ENCODE measurements at places on chromosomes 4 and X.

DNA sequence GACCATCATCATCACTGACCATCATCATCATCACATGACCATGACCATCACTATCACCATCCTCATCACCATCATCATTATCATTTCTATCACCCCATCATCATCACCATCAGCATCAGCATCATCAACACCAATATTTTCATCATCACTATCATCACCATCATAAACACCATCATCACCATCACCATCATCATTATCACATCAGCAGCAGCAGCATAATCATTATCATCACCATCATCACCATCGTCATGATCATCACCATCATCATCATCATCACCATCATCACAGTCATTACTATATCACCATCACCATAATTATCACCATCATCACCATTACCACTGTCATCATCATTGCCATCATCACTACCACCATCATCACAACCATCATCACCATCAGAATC, 117.6 kb downstream of the DHRSX start:
- no peak for DNase-seq

DNA sequence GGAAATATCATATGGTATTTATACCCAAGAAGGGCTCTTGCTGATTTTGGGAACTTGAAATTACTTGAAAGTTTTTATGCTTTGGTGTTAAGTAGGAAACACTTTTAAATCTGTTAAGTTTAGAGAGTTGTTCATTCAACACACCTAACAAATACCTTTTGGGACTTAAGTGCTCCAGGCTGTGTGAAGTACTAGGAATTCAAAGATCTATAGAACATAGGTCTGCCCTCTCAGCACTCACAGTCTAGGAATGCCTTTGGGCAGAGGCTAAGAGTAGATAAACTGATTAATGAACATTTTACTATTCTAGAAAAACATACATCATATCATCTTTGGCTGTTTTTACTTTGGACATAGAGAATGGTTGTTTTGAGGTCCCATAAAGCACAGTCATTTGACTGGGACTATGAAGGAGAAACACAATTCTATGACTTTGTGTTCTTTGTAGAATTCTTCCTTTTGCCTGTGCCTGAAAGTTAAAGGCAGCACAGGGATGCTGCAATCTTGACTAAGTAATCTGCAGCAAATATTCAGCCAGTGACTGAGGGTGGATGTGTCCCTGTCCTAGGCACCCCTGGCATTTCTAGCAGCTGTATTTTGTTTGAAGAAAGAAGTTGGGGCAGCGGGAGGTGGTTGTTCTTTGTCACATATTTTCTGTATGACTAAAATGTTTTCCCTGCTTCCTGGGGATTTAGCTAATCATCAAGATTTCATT, 8.3 kb downstream of the BMP3 start:
- no peak for DNase-seq

DNA sequence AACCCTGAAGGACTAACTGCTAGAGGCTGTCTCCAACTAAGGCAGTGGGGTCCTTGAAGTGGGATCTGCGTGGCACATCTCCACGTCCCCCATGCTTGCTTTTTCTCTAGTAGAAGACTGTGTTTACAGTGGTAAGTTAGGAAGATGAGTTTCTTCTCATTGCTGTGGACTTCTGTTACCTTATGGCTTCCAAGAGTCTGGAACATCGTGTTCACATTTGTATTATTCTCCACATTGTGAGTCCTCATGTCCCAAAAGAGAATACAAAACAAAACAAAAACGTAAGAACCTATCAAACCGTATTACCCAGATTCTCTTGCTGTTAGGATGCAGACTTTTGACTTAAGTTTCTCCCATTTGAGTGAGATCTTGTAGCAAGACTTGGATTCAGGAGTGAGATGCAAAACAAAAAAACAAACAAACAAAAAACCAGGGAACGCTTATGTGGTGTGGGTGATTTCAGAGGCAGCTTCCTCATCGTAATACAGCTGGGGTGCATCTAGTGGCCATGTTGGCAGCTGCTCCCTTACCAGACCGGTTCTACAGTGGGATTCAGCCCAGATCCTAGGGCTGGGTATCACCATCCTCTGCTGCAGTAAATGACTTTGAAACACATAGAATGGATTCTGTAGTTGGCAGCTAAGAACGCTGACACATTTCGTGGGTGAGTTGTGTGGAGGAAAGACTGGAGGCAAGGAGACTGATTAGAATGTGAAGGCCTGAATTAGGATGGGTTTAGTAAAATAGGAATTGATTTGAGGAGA, 41.3 kb downstream of the TMEM131L start:
- no peak for DNase-seq

DNA sequence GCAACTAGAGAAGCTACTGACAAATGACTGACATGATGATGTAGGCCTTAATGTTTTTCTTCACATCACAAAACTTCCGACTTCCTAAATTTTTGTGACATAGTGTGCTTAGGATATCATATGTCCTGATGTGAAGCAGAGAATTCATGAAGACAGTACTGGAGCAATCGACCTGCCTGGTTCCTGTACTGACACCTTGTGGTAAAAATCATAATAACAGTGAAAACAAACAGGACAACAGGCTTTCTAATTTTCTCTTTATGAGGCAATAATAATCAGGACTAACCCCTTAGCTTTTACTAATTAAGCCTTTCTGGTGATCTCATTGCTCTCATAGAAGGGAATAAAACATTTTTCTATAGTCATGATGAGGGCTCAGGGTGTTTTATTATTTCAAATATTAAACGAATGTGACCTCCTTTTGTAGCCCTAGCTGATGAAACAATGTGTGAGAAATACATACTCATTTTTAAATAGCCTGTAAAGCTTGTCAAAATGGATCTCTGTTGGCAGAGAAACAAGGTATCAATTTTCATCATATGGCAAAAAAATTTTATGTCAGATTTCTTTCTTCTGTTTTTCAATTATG, 158.4 kb downstream of the TENT5D start:
- DNase-seq, result peak; percentile 1

DNA sequence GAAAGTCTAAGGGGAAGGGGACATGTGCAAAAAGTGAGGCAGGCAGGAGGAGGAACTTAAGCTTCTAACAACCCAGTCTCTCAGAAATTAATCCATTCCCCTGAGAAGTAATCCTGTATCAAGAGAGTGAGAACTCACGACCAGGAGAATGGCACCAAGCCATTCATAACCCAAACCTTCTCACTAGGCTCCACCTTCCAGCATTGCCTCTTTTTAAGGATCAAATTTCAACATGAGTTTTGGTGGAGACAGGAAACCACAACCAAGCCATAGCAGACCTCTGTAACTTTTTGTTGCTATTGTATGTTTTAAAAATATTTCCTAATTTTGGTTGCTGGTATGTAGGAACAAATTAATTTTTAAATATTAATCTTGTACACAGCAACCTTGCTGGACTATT, 32.8 kb downstream of the PASD1 start:
- no peak for DNase-seq

- no peak for DNase-seq
Measured at GRCh38 chr4:129532573-129532972, 436.6 kb downstream of the C4orf33 start.

GRCh38 chr4:66331761-66332160, 661.5 kb upstream of the EPHA5 start:
- DNase-seq, result no peak

GRCh38 chr4:66048861-66049260, 378.6 kb upstream of the EPHA5 start:
- no peak for DNase-seq

GRCh38 chr4:180363815-180364214, 1879.4 kb upstream of the TENM3 start:
- no peak for DNase-seq

- DNase-seq, result no peak
Measured at GRCh38 chr4:6605605-6606004, 30.6 kb downstream of the MAN2B2 start.

GRCh38 chr4:26173619-26174018, 147.2 kb upstream of the RBPJ start:
- no peak for DNase-seq

DNA sequence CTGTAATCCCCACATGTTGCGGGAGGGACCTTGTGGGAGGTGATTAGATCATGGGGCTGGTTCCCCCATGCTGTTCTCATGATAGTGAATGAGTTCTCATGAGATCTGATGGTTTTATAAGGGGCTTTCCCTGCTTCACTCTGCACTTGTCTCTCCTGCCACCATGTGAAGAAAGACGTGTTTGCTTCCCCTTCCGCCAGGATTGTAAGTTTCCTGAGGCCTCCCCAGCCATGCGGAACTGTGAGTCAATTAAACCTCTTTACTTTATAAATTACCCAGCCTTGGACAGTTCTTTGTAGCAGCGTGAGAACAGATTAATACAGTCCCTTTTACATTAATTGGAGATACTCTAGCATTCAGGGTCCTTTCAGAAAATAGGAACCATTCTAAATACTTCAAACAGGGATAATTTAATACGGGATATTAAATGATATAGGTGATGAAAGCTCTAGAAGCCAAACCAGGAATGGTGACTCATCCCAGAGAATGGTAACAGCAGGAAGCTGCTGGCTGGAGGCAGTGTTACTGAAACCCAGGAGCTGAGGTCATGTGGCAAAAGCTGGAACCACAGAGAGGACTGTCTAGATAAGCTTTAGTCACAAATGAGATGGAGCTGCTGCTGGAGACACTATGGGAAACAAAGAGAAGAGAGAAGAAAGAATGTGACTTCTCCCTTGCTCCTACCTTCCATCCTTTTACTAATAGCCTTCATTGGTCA, 57.3 kb downstream of the GSTCD start:
- peak; percentile 15 for DNase-seq

DNA sequence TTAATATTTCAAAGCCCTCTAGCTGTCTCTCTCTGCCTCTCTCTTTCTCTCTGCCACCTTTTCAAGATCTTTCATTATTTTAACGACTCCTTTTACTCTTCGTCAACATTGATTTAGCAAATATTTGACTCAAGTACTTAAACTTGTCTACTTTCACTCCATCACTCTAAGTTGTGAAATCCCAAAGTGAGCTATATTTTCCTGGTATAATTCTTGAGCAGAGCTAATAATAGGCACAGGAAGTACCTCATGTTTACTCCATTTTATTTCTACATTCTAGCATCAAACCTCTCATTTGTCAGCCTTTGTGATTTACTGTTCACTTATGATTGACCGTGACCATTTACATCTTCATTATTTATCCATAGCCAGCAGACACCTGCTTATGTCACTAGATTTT, 482.5 kb downstream of the RPA4 start:
- DNase-seq, result no peak

GRCh38 chr4:44016570-44017421, 431.8 kb downstream of the KCTD8 start:
- no peak for DNase-seq

- no peak for DNase-seq
Measured at GRCh38 chr4:102610007-102610406, 108.8 kb downstream of the NFKB1 start.

GRCh38 chr4:183821076-183821853, 83.8 kb upstream of the STOX2 start:
- no peak for DNase-seq

- no peak for DNase-seq
Measured at GRCh38 chr4:158968961-158969360, 133.9 kb upstream of the RAPGEF2 start.

DNA sequence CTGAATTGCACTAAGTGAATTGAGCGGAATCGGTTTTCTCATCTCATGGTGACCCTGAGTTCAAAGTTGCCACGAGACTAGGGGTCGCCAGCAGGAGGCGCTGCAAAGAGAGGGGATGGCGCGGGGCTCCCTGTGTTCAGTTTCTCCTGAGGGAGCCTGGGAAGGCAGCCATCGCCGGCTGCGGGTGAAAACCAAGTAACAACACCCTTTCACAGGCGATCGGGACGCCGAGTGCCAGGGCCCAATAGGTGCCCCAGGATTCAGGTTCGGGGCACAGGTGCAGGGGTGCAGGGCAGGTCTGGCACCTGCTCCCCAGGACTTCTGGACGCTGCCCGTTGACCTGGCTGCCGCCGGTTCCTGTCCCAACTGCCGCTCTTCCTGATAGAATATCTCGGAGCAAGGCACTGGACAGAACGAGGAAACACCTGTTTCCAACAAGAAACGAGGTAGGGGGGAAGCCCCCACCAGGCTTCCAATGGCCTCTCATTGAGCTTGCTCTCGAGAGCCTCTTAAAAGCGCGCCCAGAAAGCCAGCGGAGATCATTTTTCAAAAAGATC, 1.1 kb upstream of the FGF16 start:
- no peak for DNase-seq
